ENCODE measurements at places on chromosomes 6 and 20.

DNA sequence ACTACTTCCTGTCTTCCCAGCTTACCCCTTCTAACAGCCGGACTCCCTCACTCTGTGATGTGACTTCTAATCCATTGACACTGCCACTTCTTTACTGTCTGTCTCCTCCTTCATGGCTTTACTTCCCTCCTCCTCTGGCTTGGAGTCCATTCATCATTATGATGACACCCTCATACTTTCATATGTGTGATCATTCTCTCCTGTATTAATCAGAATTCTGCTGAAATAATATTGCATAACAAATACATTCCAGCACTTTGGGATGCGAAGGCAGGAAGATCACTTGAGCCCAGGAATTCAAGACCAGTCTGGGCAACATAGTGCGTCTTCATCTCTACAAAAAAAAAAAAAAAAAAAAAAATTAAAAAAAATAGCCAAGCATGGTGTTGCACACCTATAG, 147.9 kb upstream of the BTBD3 start:
- no peak for DNase-seq

DNA sequence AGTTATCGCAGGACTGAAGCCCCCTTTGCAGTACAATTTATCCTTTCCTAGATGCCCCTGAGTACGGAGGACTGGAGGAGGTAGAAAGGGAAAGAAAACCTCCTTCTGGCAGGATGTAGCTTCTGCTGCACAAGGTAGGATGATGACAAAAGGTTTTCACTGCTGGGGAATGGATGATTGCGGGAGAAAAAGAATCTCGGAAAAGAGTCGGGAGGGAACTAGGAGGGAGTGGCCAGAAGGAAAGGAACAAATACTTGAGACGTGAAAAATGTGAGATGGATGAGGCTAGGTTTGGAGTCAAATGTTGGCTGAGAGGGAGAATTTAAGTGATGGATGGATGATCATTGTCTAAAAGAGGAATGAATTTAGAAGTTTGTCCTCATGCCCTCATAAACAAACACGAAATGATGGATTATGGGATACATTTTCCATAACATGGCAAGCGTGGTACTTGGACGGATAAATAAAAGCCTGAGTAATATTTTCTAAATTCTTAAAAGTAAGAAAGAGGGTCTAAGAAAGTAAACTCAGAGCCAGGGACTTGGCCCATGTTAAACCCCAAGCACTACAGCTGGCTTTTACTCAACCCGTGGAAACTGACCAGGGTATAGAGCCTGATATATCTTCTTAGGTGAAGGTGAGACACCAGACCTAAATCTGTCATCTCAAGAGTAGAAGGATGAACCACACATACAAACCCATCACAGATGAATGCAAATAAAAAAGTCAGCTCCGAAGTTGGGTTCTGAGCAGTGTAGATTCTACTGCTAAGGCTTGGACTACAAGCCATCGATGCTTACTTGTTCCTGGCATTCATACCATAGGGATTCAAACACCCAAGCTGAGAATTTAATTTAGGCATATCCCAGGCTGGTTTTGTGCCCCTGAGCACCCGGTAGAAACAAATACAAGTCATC, 72.4 kb downstream of the HFE start:
- DNase-seq: no peak

GRCh38 chr6:125791151-125791819, 525 bp downstream of the NCOA7 start:
- no peak for DNase-seq

DNA sequence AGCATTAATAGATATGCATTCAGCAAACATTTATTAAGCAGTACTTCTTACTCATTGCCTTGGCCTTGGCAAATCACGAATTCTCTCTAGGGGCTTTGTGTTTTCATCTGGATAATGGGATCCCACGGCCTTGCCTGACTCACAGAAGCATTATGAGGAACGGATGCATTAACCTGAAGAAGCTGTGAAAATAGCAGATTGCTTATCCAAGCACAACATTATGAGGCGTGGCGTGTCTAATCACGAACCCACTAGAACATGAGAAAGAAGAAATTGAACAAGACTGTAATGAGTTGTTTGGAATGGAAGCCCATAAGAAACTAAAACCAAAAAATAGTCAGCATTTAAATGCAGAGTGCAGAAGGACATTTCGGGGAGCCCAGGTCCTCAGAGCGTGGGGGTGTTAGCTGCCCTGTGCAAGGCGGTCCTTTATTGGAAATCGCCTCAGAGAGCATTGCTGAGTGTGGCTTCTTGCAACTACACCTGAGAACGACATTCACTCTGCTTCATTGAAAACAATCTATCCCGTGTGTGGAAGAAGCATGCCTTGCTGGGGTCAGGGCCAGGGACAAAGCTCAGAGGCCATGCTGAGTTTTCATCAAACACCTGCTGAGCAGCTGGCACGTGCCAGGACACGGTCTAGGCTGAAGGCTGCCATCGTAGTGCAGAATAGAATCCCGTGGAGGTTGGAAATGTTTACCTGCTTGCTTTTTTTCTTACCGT, 179.9 kb downstream of the ZDHHC14 start:
- no peak for DNase-seq

DNA sequence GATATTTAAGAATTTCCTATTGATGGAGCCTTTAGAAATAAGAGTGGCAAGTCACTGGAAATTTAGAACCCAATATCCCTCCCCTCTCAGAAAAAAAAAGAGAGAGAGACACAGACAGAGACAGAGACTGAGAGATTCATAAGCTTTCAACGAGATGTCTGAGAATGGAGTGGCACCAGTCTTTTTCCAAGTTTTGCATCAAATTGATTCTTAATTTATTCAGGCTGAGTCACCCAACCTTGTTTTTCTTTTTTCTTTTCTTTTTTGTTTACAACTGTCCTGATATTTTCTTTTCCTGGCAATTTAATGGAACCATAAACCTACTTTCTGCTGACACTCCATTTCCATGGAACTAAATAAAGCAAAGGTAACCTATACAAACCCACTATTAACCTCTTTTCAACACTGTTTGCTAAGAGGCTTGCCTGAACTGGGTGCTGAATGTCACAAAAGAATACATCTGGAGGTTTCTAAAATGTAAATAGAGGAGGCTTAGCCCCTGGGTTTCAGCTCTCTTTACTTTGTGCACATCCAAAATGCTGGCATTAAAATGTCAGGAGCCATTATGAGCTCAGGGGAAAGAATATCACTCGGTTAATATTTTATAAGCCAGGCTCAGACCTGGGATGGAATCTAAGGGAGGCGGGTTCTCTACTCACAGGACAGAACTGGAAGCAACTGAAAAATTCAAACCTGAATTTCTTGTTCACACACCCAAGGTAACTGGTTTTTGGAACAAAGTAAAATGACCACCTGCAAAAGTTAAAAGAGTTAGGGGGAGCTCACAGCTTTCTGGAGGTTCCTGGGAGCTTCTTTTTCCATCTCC, 100.8 kb downstream of the BFSP1 start:
- DNase-seq: no peak

DNA sequence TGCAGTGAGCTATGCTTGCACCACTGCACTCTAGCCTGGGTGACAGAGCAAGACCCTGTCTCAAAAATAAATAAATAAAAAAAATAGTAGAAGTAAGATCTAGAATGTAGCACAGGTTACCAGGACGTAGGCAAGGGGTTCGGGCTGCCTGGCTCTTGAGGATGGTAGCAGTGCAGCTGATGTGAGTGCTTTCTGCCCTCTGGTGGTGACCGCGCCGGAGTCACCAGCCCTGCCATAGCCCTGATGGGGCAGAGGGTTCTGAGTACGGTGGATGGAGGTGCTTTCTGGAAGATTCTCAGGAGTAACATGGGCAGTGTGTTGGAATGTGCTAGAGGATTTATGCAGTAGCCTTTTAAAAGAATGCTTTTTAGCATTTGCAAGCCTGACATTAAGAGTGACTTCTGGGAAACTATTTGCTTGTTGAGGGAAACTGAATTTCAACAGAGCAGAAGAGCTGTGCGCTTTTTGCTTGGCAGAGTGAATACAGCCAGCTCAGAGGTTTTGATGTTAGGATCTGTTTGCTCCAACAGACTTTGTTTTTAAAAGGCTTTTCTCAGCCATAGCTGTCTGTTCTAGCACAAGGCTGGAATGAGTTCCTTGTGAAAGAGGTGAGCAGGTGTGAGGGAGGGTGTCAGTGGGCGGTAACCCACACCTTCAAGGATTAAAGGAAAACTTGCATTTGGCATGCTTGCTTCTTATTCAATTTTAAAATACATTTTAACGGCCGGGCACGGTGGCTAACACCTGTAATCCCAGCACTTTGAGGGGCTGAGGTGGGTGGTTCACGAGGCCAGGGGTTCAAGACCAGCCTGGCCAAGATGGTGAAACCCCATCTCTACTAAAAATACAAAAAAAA, 65.9 kb downstream of the PTPN1 start:
- DNase-seq: no peak

GRCh38 chr6:118288355-118289124, 259.6 kb upstream of the PLN start:
- DNase-seq: no peak

DNA sequence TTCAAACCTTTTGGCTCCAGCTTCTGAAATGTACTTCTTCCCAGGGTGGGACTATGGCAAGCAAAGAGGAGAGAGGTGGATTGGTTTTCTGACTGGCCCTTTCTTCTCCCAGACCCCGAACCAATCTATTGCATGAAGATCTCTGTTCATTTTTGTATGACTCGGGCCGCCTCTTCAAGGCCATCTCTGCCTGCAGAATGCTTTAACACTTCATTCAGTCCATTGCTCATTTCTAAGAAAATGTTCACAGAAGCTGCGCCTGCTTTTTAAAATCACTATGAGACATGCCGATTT, 1.6 kb downstream of the VGLL2 start:
- DNase-seq: no peak

- no peak for DNase-seq
These were observed 505.0 kb downstream of the BMP2 start for GRCh38 chr20:7272512-7272911.

Measured in LNCaP clone FGC (cell line).